ENCODE measurements at places on chromosomes 6 and 20.

- no peak for DNase-seq
These were observed 835.3 kb upstream of the EPHA7 start for GRCh38 chr6:94254689-94255088.

DNA sequence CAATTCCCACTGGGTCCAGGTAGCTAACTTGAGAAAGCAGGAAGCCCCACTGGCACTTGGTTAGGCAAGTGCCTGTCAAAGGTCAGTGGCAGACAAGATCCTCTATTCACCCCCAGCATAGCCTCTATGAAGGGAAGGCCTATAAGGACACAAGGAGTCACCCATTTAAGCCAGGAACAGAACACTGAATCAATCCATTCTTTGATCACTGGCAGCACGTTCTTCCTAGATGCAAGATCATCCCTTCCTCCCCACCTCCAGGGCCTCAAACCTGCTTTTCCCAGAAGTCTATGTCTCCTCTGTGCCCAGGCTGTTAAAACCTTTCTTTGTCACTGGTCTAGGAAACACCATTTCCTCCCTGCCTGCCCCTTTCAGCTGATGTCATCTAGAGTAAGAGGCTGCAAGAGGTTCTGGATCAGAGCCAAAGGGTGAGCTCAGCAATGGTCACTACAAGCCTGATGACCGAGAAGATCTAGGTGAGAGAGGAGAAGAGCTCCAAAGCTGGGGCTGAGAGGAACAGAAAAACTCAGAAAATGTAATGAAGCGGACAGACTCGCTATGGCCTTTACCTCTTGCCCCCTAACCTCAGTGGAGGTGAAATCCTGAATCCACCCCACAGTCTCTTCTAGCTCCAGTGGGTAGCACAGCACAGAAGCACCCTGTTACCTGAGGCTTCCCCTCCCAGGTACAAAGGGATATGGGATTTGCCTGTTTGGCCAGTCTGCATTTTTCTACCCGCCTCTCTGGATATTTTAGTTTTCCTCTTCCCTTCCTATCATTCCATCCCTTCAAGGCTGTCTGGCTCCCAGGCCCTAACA lies 1.8 kb downstream of the GTPBP2 start:
- no peak for DNase-seq

DNA sequence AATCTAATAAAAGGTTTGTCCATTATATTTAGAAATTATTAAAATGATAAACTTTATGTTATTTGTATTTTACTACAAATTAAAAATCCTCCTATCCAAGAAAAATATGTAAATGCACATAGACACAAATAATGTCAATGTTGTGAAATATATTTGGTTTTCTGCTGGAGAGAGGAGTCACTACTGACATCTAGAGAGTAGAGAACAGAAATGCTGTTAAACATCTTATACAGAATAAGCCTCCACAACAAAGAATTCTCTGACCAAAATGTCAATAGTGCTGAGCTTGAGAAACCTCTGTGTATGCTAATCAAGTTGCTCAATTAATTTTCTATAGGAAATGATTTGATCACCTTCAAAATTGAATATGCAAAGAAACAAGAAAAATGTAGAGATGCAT lies 12.4 kb downstream of the HTR1B start:
- DNase-seq = no peak

GRCh38 chr6:129592516-129593232 lies 117.3 kb downstream of the ARHGAP18 start:
- DNase-seq = no peak

DNA sequence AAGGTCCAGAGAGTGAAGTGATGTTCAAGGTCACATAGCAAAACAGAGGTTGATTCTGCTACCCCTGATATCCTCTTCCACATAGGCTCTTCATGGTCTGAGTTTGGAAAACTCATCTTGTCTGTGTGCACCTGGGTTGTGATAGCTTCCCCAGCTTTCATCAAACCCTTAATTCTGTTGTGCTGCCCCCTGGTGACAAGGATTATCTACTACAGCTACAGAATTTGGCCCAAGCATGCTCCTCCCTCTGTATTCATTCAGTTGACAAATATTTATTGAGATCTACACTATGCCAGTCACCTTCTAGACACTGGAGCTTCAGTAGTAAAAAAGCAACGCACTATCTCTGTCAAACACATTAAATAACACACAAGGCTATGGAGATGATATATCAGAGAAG lies 50.4 kb downstream of the SMPDL3A start:
- no peak for DNase-seq

DNA sequence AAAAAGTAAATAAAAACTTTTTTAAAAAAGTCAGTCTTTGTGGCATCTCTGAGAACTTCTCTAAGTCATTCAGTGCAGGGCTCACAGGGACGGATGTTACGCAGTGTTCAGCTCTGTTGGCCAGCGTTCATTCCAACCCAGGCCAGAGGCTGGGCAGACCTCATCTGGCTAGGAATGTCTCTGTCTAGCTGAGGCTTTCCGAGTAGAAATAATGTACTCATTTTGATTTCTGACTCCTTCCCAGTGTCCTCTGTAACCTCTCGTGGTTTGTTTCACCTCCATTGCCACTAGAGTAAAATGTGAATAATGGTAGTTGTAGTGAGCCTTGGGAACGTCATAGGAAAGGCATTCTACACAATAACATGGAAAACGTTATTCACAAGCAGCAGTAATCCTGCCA lies 135.1 kb downstream of the TMEM242 start:
- DNase-seq = no peak

DNA sequence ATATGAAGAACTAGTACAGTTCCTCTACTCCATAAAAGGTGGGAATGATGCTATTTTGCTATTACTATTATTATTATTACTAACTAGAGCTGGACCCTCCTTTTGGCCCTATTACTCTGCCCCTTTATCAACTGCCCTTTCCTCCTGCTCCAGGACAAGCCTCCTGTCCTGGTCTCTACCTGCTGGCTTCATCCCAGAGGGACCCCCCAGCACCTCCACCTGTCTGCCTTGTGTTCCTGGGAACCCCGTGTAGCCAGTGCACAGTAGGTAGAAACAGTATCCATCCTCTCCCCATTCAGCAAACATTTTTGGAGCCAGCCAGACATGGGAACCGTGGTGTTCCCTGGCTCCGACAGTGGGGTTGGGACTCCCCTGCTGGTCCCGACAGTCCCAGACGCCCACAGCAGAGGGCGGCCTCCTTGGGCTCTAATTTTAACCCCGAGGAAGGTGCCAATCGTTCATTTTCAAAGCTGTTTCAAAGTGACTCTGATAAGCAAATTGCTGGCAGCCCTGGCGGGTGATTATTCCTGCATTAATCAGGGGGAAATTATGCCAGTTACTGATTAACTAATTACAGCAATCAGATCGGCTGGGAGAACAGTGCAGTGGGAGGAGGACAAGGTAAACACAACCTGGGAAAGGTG lies 44.2 kb upstream of the MDGA1 start:
- peak; percentile 27 for DNase-seq

GRCh38 chr20:42483730-42484303 lies 705.9 kb downstream of the PTPRT start:
- DNase-seq = no peak

- DNase-seq = no peak
These were observed 2.4 kb downstream of the FAM135A start for GRCh38 chr6:70415660-70416059.

GRCh38 chr6:87825821-87826221 lies 123.8 kb upstream of the AKIRIN2 start:
- no peak for DNase-seq

GRCh38 chr6:113299531-113299930 lies 557.6 kb upstream of the MARCKS start:
- no peak for DNase-seq

GRCh38 chr6:30171677-30172471 lies 8.5 kb downstream of the TRIM15 start:
- no peak for DNase-seq

GRCh38 chr6:86969573-86969972 lies 32.2 kb downstream of the HTR1E start:
- no peak for DNase-seq

DNA sequence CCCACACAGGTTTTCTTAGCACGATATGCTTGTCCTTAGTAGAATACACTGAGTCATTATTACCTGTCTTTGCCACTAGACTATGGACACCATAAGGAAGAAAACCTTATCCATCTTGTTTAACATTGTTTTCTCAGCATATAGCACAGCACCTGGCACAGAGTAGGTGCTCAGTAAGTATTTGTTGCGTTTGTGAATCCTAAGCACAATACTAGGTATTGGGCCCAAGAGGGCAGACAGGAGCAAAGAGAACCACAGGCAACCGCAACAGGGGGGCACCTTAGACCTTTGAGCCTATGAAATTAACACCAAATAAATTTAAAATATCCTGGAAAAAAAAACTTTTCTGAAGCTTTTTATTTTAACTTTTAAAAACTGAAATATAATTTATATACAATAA lies 3.7 kb upstream of the NCOA6 start:
- no peak for DNase-seq

GRCh38 chr20:4038676-4039370 lies 23.5 kb upstream of the RNF24 start:
- DNase-seq = no peak

DNA sequence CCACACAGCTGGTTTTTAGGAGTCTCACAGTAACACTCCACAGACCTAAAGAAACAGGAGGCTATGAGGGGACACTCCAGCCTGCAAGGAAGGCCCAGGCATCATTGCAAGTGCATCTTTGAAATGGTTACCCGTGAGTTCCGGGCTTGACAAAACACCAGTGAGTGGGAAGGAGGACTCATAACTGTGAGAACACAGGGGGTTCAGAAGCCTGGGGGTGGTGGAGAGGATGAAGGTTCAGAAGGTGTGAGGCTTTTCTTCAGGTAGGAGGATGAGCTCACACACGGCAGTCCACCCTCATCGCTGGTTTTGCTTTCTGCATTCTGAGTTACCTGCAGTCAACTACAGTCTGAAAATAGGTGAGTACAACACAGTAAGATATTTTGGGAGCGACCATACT lies 39.9 kb downstream of the MAP7 start:
- no peak for DNase-seq

GRCh38 chr20:4170621-4171537 lies 155.5 kb upstream of the RNF24 start:
- no peak for DNase-seq

DNA sequence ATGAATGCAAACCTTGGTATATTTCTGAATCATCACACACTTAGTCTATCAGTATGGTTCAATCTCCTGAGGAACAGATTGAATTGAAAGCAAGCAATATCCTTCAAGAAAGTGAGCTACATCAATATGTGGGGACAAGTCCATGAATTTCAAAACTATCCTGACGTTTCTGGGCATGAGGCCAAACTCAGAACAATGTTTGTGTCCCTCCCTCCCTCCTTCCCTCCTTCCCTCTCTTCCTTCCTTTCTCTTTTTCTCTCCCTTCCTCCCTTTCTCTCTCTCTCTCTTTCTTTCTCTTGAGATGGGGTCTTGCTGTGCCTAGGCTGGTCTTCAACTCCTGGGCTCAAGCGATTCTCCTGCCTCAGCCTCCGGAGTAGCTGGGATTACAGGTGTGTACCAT lies 27.9 kb upstream of the SYNCRIP start:
- no peak for DNase-seq

DNA sequence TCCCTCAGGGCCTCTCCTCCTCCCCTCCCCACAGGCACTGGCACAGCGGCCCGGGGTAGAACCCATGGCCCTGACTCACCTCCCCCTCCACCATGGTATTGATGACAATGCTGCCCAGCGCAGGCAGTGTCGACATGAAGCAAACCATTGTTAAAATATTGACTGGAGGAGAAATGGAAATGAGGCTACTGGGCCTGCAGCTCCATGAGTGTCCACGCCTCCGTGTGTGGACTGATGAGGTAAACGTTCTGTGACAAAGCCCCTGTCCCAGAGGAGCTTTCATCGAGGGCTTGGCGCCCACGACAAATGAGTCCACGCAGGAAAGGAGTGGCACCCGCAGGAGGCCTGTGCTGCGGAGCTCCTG lies 402.7 kb downstream of the TAF4 start:
- no peak for DNase-seq

- no peak for DNase-seq
These were observed 125.8 kb downstream of the EPM2A start for GRCh38 chr6:145609521-145609920.

DNA sequence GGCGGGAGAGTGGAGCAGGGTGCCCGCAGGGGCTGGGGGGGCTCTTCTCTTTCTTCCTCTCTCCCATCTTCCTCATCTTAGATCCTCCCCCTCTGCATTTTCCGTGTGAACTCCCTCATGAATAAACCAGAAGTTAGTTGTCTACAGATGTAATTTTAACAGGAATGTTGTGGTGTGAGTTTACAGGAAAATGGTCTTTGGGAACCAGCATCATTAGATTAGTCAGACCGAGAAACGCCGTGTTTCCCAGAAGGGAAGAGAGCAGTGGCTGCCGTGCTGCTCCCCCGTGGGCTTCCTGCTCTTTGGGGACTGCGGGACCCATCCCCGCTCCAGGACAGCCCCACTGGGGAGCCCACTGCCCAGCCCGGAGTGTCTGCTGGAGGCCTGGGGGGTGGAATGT lies 3.4 kb downstream of the MYT1 start:
- DNase-seq = no peak

GRCh38 chr20:13909067-13909466 lies 81.3 kb downstream of the SEL1L2 start:
- no peak for DNase-seq

DNA sequence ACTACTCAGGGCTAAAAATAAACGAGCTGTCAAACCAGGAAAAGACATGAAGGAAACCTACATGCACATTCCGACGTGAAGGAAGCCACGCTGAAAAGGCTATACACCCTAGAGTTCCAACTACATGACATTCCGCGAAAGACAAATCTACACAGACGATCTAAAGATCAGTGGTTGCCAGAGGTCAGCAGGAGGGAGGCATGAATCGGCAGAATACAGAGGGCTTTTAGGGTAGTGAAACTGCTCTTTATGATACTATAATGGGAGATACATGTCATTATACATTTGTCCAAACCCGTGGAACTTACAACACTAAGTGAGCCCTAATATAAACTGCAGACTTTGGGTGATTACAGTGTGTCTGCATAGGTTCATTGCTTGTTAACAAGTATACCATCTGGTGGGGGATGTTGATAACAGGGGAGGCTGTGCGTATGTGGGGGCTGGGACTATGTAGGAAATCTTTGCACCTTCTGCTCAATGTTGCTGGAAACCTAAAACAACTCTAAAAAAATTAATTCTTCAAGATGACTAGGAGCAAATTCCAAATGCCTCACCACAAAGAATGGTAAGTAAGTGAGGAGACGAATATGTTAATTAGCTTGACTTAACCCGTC lies 132.2 kb upstream of the CDH4 start:
- DNase-seq = no peak

Measured in NCI-H1417 treated with DMSO at 0.1 percent for 48 hours (cell line).